ENCODE measurements at places on chromosomes 5 and 9. TPM values are rescaled to one million over a fixed set of nuclear protein-coding genes. Genes with fewer than 3 reads are reported as not detected.

DNA sequence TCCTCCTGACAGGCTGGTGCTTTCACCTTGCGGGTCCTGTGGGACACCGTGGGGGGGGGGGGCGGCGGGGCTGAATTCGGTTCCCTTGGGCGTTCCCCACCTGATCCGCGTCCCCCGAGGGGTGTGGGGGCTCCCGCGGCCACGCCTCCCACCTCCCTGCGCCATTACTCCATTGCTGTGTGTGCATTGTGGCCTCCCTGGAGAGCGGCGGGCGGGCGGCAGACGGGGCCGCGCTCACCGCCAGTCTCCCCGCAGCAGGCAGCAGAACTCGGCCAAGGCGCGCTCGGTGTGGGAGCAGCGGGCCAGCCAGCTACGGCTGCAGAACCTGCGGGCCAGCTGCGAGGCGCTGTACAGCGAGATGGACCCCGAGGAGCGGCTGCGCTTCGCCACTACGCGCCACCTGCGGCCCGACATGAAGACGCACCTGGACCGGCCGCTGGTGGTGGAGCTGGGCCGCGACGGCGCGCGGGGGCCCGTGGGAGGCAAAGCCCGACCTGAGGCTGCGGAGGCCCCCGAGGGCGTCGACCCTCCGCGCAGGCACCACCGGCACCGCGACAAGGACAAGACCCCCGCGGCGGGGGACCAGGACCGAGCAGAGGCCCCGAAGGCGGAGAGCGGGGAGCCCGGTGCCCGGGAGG lies 145.3 kb downstream of the CACNA1B start:
- peaks cover 8% of the 10 kb centered on the region for H3K4me1 ChIP-seq
- no peak overlapping the region for H3K27ac ChIP-seq
- H3K36me3 ChIP-seq: peaks cover 11% of the 10 kb centered on the region
- peaks cover 4% of the 10 kb centered on the region for H3K27me3 ChIP-seq
- peak overlapping the region; percentile 38 for H3K4me3 ChIP-seq
- DNase-seq: no peak

The LCN2 gene
- 1.1 TPM for total RNA-seq

DNA sequence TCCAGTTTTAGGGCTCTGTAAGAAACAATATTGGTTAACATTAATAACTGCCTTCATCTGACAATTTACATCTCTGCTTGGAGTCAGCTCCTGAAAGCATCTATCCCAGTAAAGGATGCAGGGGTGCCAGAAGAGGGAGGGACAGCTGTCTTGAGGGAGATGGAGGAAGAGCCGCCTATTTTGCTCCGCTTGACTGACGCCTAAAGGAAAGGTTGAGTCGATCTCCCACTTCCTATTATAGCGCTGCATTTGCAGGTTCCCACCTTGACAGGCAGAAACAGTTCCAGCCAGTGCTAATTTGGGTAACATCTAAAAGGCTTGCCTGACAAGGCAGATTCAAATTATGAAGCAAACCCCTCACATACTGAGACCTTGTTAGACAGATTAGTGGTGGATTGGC lies 374.6 kb downstream of the SPATA31D1 start:
- no peaks in the 10 kb centered on the region for H3K36me3 ChIP-seq
- no peak overlapping the region for H3K27ac ChIP-seq
- H3K4me1 ChIP-seq: no peaks in the 10 kb centered on the region
- no peak for DNase-seq
- no peaks in the 10 kb centered on the region for H3K27me3 ChIP-seq

- H3K4me1 ChIP-seq: no peaks in the 10 kb centered on the region
- H3K27ac ChIP-seq: no peak overlapping the region
- no peaks in the 10 kb centered on the region for H3K27me3 ChIP-seq
- no peaks in the 10 kb centered on the region for H3K36me3 ChIP-seq
- H3K4me3 ChIP-seq: no peak overlapping the region
These were observed 743.9 kb upstream of the SEMA6A start for GRCh38 chr5:117318528-117318927.
